ENCODE measurements at places on chromosomes 7 and 10.

GRCh38 chr10:126397640-126398382, 9.5 kb upstream of the ADAM12 start:
- DNase-seq, result no peak

DNA sequence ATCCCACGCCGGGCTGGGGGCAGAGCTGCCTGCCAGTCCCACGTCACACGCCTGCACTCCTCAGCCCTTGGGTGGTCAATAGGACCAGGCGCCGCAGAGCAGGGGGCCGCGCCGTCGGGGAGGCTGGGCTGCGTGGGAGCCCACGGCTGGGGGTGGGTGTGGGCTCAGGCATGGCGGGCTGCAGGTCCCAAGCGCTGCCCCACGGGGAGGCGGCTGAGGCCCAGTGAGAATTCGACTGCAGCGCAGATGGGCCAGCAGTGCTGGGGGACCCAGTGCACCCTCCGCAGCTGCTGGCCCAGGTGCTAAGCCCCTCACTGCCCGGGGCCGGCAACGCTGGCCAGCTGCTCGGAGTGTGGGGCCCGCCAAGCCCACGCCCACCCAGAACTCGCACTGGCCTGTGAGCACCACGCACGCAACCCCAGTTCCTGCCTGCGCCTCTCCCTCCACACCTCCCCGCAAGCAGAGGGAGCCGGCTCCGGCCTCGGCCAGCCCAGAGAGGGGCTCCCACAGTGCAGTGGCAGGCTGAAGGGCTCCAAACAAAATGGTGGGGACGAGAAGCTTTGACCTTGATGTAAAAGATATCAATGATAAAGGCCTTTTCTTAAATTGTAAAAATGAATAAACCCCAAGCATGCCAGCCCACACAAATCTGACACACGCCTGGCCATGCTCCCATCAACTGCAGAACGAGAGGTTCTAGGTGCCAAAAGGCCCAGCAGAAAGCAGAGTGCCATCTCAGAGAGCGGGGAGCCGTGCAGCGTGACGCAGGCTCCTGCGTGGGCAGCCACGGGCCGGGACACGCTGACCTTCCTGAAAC, 255.5 kb downstream of the MAD1L1 start:
- no peak for DNase-seq

- no peak for DNase-seq
Observed at GRCh38 chr7:16850614-16851466, 30.9 kb downstream of the AGR3 start.

GRCh38 chr10:118472415-118473304, 122.8 kb downstream of the PRLHR start:
- DNase-seq, result no peak

DNA sequence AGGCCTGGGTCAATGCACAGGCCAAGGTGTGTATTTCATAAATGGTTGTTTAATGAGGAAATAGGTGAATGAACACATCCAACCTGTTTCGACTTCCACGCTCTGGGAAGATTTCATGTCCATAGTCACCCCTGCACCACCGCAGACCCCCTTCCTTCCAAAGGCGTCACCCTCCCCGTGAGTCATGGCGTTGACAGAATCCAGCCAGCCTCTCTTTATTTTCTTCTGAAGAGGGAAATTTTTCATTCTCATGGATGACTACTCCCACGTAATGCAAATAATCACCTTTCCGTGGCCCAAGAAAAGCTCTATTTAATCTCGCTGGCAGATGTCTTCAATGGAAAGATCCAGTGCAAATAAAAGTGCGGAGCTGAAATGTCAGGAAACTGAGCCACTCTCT, 75.3 kb upstream of the FOXK1 start:
- DNase-seq, result no peak

All from cortex of kidney (tissue), 1 donor.